ENCODE measurements at places on chromosomes 3 and 15.

- DNase-seq = no peak
Measured at GRCh38 chr15:45641374-45641781, 6.5 kb downstream of the SQOR start.

DNA sequence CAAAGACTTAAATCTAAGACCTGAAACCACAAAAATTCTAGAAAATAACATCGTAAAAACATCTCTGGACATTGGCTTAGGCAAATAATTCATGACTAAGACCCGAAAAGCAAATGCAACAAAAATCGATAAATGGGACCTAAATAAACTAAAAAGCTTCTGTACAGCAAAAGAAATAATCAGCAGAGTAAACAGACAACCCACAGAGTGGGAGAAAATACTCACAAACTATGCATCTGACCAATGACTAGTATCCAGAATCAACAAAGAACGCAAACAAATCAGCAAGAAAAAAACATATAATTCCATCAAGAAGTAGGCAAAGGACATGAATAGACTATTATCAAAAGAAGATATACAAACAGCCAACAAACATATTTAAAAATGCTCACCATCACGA, 749.4 kb downstream of the PLOD2 start:
- no peak for DNase-seq

- DNase-seq = no peak
Measured at GRCh38 chr3:21174461-21174860, 576.5 kb downstream of the ZNF385D start.

GRCh38 chr3:24853685-24854490, 359.2 kb upstream of the THRB start:
- no peak for DNase-seq

DNA sequence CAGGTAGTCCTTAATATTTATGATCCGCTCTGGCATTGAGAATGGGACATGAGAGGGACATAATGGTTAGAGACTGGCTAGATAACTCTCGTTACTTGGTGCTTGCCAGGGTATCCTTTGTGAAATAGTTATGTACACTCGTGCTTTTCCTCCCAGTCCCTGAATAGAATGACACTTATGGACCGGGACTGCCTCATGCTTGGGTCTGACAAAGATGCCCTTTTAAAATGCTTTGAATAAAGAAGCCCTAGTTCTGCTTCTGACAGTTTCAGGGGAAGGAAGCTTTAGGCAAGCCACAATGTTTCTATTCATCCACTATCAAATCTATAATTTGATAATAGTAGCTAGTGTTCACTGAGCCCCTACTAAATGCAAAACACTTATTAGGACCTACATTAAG, 29.4 kb downstream of the POLR2M start:
- DNase-seq = no peak

DNA sequence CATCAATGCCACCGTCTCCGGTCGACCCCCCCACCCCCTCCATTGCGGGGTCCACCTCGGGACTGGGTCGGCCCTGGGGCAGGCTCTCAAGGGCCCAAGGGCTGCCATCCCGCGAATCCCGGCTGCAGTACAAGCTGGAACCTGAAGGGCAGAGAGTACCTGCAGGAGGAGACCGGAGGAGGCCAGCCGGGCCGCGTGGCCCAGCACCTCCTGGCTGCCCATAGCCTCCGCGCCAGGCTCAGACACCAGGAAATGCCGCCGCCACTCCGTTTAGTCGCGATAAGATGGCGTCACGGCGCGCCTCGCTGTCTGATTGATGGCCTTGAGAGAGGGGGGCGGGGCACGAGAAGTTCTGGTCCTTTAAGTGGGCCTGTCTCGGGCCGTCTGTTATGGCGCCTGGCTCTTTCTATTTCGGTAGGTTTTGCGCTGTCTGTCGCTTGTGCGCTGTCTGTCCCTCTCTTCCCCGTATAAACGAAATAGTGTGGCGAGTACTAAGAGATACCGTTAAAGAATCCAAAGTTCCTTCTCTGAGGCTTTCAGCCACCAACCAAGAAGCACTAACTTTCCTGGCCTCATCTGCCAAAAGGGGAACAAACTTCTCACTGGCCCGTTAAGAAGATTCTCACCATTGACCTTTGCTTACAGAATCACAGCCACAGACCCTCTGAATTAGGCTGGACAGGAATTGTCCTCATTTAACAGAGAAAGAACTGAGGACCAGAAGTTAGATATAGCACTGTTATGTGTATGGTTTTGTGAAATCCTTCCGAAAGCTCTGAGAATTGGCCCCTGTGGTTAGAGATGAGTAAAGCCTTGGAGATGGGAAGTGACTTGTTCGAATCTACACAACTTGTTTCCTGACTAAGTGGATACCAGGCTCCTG, at the start of gene RFT1:
RFT1 (minus strand) TSS at position 257 of the 883 bp plus-strand sequence; CDS start at position 222, 35 bp downstream.
- DNase-seq = peak; percentile 97

- DNase-seq = no peak
Measured at GRCh38 chr3:30226601-30227151, 379.7 kb upstream of the TGFBR2 start.

DNA sequence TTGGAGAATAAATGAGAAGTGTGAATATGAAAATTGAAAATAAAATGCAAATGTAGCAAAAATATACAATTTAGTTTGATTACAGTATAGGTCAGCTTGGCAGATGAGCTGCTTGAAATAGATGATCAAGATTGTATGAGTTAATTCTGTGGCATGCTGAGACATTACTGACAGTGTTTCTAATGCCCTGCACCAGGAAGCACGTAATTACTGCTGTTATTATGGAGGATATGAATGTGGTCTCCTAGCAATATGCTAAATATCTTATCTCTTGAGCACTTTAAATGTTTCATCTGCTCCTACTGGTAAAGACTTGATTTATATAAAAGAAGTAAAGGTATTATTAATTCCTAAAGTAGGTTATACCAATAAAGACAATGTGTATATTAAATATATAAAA, 1015.5 kb downstream of the PLOD2 start:
- no peak for DNase-seq

GRCh38 chr3:42314411-42314810, 48.4 kb upstream of the CCK start:
- DNase-seq = no peak

- DNase-seq = no peak
Measured at GRCh38 chr3:61771976-61772375, 210.6 kb downstream of the PTPRG start.

DNA sequence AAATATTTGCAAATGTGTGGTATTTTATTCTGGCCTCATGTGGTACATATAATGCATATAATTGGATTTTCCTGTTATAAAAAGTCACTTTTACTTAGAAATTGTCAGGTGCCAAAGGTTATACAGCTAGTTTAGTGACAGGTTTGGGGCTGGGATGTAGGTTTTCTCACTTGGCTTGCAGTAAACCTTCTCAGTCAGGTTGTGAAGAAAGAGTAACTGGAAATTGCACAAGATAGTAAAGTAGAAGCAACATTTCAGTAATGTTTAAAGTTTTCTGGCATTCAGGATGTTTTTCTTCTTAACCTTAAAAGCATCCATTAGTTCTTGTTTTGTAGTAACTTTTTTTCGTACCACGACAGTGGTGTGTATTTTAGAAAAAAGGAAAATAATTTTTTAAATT, 53.9 kb downstream of the MEF2A start:
- DNase-seq = no peak

DNA sequence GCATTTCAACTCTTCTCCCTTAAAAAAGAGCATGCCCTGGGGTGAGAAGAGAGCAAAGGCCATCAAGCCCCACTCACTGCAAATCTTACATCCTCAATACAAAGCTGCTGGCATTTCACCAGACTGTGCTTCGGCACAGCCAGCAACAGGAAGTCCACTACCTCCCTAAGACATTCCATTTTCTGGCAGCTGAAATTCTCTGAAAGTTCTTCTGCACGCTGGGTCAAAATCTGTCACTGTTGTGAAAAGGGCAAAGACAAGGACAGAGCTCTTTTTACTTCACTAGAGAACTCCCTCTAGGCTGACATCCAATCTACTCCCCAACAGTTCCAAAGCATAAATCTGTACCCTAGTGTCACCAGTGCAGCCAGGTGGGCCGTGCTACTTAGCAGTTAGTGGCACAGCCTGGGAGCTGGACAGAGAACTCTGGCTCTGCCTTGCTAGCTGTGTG, 6.3 kb downstream of the MTMR10 start:
- DNase-seq = no peak
